ENCODE measurements at places on chromosomes 2 and 18. TPM values are rescaled to one million over a fixed set of nuclear protein-coding genes. Genes with fewer than 3 reads are reported as not detected.

GRCh38 chr2:149023091-149023490 lies 15.4 kb upstream of the LYPD6B start:
- no peak for DNase-seq

Gene TEX44
- total RNA-seq, result not detected

- DNase-seq, result no peak
Measured at GRCh38 chr18:54268751-54269150, 566 bp upstream of the POLI start.

Gene IL18R1
- total RNA-seq, result not detected

Gene IL36RN
- not detected for total RNA-seq

DNA sequence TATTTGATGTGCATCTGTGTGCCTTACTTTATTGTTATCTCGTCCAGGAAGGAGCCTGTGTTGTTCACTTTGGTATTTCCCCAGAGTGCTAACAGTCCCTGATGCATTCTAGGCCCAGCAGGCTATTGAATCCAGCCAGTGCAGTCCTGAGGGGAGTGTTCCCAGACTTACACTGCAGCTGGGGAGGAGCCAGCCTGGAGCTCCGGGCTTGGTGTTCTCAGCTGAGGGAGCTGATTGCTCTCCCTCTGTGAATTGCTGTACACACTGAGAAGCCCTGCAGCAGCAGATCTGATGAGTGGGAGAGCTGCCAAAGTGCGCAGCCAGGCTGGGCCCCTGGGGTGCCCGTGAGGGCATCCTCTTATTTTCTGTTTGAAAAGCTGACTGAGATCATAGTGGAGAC lies 159.2 kb downstream of the GALNT3 start:
- peak; percentile 72 for DNase-seq

GRCh38 chr2:20291106-20291564 lies 59.5 kb downstream of the PUM2 start:
- peak; percentile 79 for DNase-seq

Gene TCF7L1
- total RNA-seq, result 8.5 TPM

Gene EFHD1
- 18.7 TPM for total RNA-seq

Gene LYPD6B
- not detected for total RNA-seq

GRCh38 chr2:239122421-239123110 lies 274.7 kb downstream of the TWIST2 start:
- peak; percentile 35 for DNase-seq

- DNase-seq, result no peak
Measured at GRCh38 chr2:73281244-73281643, 3.0 kb downstream of the FBXO41 start.

GRCh38 chr18:35076135-35076924 lies 35.1 kb downstream of the MAPRE2 start:
- no peak for DNase-seq

Gene CHRND
- total RNA-seq, result 91.0 TPM

- no peak for DNase-seq
Measured at GRCh38 chr2:215567504-215567903, 131.6 kb upstream of the FN1 start.

GRCh38 chr2:189285962-189286645 lies 106.5 kb upstream of the COL5A2 start:
- DNase-seq, result peak; percentile 36

- DNase-seq, result no peak
Measured at GRCh38 chr18:23453680-23454058, 582 bp downstream of the RIOK3 start.

GRCh38 chr18:54801374-54801773 lies 26.9 kb upstream of the RAB27B start:
- no peak for DNase-seq

Gene CYRIA
- 18.3 TPM for total RNA-seq

GRCh38 chr2:231384970-231385369 lies 10.5 kb upstream of the B3GNT7 start:
- no peak for DNase-seq

DNA sequence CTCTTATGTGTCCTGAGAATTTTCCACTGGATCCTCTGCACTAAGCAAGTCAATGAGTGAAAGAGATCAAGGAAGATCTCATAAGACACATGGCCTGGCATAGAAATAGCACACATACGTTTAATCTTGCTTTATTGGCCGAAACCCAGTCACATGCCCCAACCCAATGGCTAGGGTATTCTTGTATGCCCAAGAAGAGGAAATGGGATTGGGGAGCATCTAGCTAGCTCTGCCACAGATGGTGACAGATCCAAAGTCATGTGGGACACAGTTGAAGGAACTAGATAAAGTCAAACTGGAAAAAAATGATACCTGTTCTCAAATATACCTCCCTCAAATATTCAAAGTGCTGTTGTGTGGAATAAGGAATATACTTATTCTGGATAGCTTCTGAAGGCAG lies 74.7 kb downstream of the CD28 start:
- no peak for DNase-seq

Gene CD8B2
- total RNA-seq, result not detected

Gene RANBP2
- total RNA-seq, result 107 TPM

GRCh38 chr2:8524823-8525222 lies 157.0 kb upstream of the ID2 start:
- no peak for DNase-seq

GRCh38 chr2:241816431-241817121 lies 7.6 kb downstream of the NEU4 start:
- DNase-seq, result no peak

GRCh38 chr2:211451642-211452041 lies 895.2 kb downstream of the CPS1 start:
- DNase-seq, result no peak

Gene TRPM8
- total RNA-seq, result 0.18 TPM

Gene SERPINB3
- total RNA-seq, result not detected

GRCh38 chr2:111927723-111928122 lies 29.3 kb downstream of the MERTK start:
- DNase-seq, result no peak

Gene DIPK1C
- total RNA-seq, result not detected

GRCh38 chr2:150095361-150096095 lies 391.9 kb downstream of the RND3 start:
- no peak for DNase-seq

DNA sequence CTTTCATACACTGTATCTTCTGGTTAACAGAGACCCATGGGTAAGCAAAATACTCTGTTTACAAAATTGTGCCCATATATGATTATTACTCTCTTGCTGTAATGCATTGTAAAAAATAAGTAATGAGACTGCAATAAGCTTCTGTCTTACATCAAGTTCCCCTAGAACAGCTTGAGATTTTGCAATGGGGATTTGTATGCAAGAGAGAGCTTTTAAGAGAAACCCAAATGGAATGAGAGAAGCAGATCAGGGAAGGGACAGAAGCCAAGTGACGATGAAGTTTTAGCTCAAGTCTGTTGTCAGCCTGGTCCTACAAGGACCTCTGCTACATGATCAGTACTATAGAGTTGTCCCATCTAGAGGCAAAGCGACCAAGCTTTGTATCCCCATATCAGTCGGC lies 218.1 kb upstream of the VWC2L start:
- no peak for DNase-seq

Gene MAL
- not detected for total RNA-seq

DNA sequence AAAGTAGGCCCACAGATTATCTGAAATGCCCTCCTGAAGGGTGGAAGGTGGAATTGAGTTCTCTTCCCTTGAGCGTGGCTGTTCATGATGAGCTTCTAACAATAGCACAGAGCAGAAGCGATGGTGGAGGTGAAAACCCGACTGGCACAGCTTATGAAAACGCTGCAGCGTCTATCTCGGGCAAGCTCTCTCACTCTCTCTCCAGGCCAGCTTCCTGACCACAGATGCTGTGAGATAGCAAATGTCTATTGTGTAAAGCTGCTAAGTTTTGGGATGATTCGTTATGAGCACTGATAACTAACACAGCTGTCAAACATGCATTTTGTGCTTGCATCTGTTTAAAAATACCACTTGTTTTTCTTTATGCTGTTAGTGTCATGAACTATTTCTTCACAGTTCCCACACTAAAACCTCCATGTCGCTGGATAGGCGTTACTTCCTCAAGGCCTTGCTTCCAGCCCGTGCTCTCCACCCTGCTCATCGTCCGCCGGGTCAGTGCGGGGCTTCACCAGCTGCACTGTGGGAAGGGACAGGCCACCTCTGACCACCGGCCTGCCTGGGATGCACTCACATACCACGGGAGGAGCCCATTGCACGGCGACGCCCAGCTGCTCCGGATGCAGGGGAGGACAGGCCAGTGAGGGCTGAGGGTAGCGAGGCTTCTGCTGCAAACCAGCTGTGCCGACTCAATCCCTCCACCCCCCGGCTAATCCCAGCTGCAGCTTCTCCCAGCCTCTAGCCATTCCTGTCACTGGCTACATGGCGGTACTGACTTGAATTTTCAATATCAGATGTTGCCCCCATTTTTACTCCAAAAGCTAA lies 60.0 kb upstream of the OTOS start:
- DNase-seq, result peak; percentile 86

- no peak for DNase-seq
Measured at GRCh38 chr2:118654945-118655344, 192.5 kb downstream of the EN1 start.
